ENCODE measurements at places on chromosomes 6 and 20. TPM values are rescaled to one million over a fixed set of nuclear protein-coding genes. Genes with fewer than 3 reads are reported as not detected.
A peak's percentile ranks its signal among the peaks of the same experiment; 100 is the strongest.

VGLL2 gene
- total RNA-seq, result not detected

TMEM217 gene
- total RNA-seq, result 6.8 TPM

EXOC2 gene
- 30.8 TPM for total RNA-seq

TMC2 gene
- not detected for total RNA-seq

SEMG1 gene
- total RNA-seq, result not detected

EPHA7 gene
- not detected for total RNA-seq

CGA gene
- total RNA-seq, result not detected

COL12A1 gene
- 102 TPM for total RNA-seq

DNA sequence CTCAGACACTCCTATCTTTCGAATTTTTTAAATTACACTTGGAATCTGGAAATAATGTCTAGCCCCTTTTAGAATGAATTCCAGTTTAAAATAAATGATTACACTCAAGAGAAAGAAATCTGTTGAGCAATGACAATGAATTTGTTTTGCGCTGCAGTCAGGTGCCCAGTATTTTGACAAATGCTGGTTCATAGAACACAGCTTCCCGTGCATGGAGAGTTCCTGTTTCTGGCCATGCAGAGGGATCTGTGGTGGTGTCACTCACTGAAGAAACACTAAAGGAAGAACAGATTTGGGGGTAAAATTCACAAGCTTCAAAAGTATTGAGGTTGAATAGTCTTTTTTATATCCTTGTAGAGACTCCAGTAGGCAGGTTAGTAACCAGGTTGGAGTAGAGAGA is 113.4 kb upstream of the CEP85L start:
- no peak for DNase-seq

- no peak for DNase-seq
Measured at GRCh38 chr20:25623225-25623735, 534 bp downstream of the NANP start.

DNA sequence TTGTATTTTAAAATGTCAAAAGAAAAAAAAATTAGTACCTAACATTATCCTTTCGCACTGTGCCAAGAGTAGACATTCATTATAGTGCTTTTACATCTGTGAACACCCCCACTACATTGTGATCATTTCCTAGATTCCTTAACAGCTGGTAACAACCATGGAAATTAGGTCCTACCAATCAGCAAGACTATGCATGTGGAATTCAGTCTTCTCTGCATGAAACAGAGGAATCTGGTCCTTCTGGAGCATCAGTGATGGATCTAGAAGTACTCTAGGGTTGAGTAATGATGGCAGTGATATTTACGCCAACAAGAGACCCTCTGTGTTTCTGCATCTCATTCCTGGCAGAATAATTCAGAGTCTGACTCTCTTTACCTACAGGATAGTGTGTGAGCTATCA is 9.4 kb downstream of the OR12D1 start:
- no peak for DNase-seq

DNA sequence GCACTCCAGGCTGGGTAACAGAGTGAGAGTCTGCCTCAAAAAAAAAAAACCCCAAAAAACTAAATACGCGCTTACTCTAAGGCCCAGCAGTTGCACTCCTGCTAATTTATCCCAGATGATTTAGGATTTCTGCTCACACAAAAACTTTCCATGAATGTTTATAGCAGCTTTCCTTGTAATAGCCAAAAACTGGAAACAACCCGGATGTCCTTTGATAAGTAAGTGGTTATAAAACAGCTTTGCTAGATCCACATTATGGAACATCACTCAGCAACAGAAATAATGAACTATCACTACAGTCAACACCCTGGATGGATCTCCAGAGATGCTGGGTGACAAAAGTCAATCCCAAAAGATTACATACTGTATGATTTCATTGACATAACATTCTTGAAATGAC is 220.4 kb upstream of the JARID2 start:
- DNase-seq, result no peak

DNA sequence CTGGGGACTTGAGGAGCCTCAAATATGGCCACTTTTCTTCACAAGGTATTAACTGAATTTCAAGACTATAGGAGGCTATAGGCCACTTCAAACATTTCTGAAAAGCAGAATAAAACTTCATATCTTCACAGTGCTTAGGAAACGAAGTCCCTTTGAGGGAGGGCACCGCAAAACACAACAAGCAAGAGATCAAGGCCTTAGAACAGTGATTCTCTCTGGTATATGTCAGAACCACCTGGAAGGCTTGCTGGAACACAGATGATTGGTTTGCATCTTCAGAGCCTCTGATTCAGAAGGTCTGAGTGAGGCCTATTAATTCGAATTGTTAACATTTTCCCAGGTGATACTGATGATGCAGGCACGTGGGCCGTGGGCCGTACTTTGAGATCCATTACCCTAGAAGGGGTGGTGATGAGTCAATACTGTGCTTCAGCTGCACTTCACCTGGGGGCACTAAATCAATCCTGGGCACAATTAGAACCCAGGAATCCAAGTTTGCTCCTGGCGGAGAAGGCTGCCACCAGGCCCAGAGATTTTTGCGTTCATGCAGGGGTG is 10.7 kb downstream of the SUN5 start:
- DNase-seq, result no peak

GRCh38 chr6:26284537-26285142 is 80.4 kb upstream of the BTN3A2 start:
- DNase-seq, result peak; percentile 72

GRCh38 chr6:116111552-116112528 is 11.2 kb downstream of the NT5DC1 start:
- DNase-seq, result peak; percentile 46

DNA sequence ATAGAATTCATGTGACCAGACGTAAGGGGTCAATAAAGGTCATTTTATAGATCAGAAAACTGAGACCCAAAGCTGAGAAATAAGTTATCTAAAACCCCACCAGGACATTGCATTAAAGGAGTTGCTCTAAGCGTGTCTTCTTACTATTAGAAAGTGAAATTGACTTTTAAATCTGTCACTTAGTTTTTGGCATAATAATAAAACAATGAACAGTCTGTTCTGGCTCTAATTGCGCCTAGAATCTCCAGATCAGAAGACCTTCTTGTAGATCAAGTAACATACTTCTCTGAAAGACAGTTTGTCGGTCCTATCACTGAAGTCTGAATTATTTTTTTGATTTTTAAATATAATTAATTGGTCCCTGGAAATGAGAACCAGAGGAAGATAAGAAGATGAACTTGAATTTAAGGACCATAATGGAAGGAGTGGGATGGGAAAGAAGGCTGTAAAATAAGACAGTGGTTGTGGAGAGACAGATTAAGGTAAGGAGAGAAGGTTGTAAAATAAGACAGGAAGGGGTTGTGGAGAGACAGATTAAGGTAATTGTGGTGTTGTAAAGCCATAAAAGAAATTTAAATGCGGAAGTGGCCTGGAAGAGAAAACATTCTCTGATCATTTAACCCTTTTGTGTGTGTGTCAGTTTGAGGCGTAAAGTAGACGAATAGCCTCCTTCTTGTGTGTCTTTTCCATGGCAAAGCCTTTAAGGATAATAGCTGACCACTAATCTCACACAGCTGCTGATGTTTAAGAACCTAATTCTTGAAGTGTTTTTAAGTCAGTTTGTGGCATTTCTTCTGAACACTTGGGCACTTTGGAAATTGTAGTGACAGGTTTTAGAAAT is 20.1 kb downstream of the TOP1 start:
- no peak for DNase-seq

DNA sequence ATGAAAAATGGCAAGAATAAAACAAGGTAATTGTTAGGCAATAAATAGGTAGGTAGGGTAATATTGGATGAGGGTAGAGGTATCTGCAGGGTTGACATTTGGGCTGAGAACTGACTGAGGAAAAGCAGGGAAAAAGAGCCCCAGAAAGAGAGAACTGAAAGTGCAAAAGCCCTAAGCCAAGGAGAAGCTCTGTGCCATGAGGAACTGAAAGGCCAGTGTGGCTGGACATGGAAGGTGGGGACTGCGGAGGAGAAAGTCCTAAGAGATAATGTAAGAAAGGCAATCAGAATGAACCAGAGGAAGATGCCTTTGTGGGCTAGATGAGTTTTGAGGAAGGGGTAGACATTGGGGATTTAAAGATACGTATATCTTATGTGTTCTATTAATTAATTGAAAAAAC is 9.9 kb upstream of the HIVEP2 start:
- no peak for DNase-seq

- no peak for DNase-seq
Measured at GRCh38 chr6:53236241-53236640, 87.6 kb upstream of the GCM1 start.

DNA sequence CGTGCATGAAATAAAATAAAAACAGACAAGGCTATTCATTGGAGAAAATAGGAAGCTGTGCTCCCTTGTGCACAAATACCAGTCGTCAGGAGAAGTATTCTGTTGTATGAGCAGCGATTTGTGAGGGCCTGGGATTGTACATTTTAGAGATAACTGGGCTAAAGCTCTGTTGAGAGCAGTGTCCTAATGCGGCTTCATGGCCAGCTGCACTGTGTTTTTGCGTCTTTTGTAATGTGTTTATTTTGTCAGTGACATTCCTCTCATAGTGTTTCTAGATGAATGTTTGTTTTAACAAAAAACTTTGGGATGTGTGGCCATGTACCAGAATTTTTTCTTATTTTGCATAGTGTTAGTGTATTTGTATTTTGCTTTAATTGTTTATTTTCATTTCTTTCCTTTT is 14.8 kb downstream of the ERMARD start:
- no peak for DNase-seq

DNA sequence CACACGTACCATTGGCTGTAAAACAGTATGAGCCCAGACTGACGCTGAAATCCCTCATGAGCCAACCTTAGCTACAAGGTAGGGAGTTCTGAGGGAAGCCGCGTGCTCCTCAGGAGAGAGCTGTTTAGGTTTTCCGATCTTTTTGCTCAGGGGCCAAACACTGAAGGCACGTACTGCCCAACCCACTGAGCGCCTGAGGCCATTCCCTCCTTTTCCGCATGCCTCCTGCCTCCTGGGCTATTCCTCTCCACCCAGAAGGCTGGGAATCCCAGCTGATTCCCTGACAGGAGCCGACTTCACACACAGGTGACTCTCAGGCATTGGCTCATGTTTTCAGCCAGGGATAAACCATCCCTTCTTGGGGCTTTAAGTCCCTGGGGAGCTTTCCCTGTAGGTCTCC is 5.4 kb upstream of the FAM83D start:
- DNase-seq, result no peak

DNA sequence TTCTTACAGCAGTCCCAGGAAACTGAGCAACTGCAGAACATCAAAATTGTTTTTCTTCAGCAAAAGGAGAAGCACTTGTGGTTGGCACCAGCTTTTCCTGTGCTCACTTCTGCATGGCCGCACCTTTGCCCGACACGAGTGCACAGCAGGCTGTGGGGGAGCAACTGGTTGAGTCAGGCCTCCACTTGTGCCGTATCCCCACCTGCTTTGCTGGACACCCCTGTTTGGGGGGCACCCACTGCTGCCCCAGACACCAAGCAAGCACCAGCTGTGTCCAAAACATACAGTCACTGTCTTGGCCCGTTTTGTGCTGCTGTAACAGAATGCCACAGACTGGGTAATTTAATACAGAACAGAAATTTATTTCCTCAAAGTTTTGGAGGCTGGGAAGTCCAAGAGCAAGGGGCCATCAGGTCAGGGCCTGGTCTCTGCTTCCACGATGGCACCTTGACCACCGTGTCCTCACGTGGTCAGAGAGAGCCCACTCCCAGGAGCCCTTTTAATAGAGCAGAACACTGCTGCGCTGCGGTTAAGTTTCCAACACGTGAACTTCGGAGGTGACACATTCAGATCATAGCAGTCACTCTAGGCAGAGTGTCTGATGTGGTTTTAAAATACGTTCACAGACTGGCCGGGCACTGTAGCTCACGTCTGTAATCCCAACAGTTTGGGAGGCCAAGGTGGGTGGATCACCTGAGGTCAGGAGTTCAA is 8.7 kb upstream of the GMEB2 start:
- DNase-seq, result no peak

DNA sequence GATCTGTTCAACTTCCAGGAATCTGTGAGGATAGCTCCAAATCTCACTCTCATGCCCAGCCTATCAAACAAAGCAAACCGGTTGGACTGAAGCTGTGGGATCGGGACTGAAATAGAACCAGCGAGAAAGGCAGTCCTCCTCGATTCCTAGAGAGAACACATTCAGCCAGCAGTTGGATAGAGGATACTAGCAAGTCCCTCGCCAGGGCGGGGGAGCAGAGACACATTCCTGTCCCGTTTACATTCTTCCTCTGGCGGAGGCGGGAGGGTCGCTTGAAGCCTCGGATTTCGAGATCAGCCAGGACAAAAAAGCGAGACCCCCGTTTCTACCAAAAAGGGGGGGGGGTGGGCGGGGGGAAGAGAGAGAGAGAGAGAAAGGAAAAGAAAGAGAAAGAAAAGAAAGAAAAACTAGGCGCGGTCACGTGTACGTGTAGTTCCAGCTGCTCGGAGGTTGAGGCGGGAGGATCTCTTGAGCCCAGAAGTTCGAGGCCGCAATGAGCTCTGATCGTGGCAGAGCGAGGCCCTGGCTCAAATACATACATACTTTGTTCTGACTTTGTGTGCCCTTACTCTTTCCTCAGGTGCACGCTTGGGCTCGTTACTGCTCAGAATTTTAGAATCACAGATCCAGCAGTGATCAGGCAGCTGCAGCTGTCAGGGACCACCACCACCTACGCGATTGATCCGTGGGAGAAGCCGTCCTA is 19.5 kb downstream of the ZNF311 start:
- DNase-seq, result peak; percentile 98

DNA sequence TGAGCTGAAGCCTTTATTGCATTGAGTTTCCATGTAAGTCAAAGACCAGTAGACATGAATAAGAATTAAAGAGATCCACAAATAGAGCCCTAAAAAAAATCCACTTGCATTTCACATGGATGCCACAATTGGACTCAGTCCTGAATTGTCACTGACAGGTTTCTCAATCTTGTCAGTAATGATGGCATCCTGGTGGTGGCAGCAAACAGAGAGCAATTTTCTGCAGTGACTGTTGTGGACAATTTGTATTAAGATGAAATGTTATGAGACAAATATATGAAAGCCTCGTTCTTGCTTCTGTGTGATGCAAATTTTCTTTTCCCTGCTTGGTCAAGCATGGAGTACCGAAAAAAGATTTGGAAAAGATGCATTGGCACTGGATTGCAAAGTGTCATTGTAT is 278.9 kb downstream of the SAMD5 start:
- DNase-seq, result no peak

Data from endothelial cell of umbilical vein (primary cell).